ENCODE measurements at places on chromosomes 6 and 20.

DNA sequence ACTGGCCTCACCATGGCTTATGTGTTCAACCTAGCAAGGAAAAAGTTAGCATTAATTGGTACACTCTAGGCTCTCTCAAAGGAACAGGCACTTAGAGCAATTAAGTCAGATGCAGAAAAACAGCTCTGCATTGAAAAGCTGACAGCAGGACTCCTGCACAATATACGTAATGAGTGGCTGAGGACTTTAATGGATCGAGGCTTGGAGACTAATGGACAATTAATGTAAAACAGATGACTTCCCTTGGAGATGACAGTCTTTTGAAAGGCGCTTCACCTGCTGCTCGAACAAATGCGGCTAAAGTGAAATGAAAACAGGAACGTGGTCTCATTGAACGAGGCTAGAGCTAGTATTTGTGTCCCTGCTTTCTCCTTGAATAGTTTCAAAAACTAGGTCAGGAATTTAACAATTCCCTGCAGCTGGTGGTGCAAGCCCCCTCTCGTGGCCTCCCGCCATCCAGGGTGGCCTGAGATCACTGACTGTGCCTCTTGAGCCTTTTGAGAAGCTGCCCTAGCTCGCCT, 137.1 kb downstream of the ELOVL4 start:
- no peak for DNase-seq

DNA sequence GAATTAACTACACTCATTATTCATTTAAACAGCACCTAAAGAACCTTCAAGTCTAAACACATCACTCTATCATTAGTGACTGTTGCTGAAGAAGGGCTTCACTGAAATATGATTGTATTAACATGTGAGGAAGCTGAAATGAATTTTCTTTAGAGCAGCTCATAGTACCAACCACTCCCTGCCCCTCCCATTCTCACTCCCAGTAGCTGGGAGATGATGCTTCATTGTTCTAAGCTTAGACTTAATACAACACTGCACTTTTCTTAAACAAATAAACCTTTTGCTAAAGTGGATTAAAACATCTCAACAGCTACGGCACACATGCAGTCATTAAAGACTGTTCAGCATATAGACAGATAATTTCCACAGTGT, 63.1 kb downstream of the ATXN1 start:
- DNase-seq, result no peak

- DNase-seq, result no peak
Measured at GRCh38 chr20:41524980-41525613, 93.1 kb downstream of the CHD6 start.

GRCh38 chr6:452301-453067, 60.9 kb downstream of the IRF4 start:
- no peak for DNase-seq

DNA sequence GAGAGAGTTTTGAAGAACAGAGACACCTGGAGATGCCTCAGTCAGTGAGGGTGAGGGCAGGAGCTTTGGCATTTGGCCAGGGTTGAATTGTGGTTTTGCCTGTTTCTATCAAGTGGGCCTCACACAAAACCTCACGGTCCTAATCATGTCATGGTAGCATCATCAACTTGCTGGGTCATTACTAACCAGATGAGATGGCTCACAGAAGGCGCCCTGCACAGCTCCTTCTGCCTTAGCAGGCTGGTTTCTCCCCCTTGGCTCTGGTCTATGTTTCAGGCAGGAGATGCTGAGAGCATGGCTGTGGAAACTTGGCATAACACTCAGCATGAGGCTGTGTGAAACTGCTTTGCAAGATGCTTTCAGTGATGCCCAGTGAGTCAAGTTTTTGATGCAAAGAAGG, 99.3 kb downstream of the LRRC1 start:
- DNase-seq, result peak; percentile 29

DNA sequence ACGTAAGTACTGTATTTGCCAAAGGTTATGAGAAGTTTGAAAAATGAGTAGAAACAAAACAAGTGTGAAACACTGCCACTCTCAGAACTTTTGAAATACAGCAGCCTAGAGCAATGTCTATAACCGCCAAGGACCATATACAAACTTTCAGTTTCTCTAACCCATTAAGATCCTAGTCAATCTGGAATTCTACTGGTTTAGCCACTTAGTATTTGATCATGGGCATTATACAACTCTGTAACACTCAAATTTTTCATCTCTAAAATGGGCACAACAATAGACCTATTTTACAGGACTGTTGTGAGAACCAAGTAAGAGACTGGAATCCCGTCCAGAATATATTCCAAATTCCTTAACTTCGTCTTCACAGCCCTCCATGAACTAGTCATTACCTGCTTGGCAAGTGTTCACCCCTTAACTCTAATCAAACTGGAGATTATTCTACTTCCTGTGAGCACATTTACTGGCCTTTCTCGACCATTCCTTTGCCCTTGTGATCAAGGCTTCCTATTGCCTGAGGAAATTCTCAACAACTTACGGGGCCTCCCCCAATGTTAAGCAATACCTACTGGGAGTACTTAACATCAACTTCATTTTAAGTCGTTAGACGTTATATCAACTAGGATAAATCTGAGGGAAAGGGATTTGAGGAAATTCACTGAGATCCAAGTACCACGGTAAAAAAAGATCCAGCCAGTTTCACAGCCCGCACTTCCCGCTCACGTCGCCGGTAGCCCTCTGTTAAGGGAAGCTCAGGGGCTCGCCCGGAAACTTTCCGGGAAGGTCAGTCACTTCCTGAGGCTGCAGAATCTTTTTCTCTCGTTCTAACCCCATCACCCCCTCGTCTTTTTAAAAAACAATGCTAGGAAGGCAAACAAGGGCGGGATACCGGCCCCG, 1.1 kb downstream of the EIF2S2 start:
- DNase-seq, result no peak

DNA sequence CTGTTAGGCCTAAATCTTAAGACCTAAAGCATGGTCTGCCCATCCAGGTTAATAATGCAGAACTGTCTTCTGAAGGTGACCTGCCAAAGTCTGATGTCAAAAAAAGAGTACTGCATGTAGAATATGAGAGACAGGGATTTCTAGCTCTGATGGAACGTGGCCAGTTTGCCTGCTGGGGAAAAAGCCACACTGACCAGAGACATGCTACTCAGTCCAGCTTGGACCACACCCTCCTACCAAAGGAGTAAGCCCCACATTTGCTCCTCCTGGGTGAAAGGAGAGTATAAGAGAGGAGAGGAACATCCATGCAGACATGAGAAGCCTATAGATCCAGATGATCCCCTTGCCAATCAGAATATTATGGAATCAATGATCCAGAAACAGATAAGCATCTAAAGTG, 229.9 kb upstream of the RUNX2 start:
- no peak for DNase-seq

- DNase-seq, result no peak
Measured at GRCh38 chr6:137299681-137300080, 80.5 kb upstream of the IFNGR1 start.

DNA sequence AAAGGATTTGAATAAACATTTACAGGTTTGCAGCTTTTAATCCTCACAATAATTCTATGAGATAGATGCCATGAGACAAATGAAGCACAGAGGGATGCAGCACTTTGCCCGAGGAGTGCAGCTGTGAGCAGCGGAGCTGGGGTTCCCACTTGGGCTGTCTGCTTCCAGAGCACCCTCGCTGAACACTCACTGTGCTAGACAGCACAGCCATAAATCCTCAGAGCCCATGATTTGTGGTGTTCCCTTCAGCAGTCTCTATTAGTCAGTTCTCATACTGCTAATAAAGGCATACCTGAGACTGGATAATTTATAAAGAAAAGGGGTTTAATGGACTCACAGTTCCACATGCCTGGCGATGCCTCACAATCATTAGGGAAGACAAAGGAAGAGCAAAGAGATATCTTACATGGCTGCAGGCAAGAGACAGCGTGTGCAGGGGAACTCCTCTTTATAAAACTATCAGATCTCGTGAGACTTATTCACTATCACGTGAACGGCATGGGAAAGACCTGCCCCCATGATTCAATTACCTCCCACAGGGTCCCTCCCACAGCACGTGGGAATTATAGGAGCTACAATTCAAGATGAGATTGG, 25.3 kb upstream of the CTAGE9 start:
- no peak for DNase-seq

GRCh38 chr6:107628878-107629277, 139.0 kb downstream of the SOBP start:
- no peak for DNase-seq

DNA sequence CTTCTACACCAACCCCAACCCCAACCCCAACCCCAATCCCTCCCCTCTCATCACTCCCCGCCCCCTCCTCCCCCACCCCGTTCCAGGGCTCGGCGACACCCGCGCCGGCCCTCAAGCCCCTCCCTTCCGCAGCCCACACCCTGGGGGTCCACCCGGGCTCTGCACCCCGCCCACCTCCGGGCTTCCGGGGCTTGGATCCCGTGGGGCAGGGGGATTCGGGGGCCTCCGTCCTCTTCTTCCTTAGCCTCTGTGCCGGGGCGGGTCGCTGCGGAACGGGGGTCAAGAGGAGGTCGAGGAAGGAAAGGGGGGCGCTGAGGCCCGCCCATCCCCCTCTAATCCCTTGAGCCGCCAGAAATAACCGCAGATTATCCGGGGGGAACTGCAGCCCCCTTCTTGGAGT, 690 bp downstream of the TULP1 start:
- DNase-seq, result no peak

- DNase-seq, result no peak
Measured at GRCh38 chr6:15798533-15799255, 135.9 kb upstream of the DTNBP1 start.

- DNase-seq, result no peak
Measured at GRCh38 chr20:50098259-50098658, 14.7 kb downstream of the UBE2V1 start.

DNA sequence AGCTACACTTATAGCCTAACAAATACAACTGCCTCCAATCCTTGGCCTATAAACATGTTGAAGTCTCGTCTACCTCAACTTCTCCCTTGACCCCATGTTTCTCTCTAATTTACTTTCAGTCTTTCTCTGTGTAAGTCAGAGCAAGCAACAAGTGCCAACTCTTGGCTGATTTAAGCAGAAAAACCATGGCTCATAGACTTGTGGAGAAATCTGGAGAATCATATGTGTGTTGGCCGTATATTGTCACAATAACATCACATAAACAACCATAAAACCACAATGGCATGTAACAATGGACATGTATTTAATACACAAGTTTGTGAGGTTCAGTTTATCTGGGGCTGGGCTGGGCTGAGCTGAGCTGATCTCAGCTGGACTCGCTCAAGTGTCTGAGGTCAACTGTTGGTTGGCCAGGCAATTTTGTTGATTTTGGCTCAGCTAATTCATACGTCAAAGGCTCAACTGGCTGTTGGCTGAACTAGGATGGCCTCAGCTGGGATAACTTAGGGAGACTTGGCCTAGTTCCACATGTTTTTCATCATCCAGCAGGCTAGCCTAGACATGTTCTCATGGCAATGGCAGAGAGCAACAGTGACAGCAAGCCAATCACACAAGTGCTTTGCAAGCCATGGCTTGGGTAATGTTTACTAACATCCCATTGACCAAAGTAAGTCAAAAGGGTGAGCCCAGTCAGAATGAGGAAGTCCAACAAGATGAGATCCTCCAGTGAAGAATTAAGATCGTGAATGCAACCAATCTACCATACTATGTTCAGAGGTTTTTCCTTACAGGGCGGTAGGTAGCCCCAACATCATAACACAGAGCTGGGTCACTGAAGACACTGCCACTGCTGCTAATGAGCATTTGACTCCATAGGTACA, 12.9 kb upstream of the TBC1D22B start:
- DNase-seq, result peak; percentile 40

DNA sequence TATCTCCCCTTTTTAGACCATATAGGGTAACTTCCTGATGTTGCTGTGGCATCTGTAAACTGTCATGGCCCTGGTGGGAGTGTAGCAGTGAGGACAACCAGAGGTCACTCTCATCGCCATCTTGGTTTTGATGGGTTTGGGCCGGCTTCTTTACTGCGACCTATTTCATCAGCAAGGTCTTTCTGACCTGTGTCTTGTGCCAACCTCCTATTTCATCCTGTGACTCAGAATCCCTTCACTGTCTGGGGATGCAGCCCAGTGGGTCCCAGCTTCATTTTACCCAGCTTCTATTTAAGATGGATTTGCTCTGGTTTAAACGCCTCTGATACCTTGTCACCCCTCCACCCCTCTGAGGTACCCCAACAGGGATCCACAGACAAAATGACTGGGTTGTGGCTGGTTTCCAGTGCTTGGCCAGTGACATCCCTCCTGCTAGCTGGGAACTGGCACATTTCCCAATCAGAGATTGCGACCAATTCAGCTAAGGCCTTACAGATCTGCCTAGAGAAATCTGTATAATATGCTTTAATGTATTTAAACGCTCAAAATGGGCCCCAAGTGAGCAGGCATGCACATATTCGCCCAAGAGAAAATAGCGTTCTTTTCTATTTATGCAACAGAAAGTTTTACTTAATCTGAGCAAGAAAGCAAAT, 315.6 kb upstream of the QKI start:
- no peak for DNase-seq

GRCh38 chr6:63856271-63856670, 220.7 kb downstream of the PHF3 start:
- no peak for DNase-seq

DNA sequence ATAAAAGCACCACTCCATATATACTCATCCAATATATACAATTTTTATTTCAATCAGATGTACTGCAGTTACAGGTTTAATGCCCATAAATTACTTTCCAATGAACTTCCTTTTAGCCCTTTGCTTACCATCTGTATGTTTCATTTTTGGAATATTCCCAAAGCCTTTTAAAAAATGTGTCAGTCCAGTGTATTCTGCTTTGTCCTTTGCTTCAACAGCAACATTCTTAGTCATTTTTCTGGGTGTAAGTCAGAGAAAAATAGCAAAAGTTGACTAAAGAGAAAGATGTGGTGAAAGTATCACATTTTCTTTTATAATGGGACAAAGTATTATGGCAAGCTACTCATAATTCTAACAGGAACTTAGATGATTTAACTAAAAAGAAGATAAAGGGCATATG, 15.2 kb downstream of the DSE start:
- no peak for DNase-seq

DNA sequence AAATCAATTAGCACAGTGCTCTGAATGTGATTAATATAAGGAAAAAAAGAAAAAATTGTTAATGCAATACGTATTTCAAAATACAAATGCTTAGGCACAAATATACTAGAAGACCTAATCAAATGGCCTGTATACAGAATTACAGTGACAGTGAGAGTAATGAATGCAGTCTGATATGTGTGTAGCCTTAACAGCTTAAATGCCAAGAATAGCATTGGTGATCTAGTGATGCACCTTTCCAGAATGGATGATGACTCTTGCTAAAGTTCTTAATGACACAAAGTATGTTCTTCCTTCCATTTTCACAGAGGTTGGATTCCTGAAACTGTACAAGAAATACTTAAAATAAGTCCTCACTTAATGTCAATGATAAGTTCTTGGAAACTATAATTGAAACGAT, 131.0 kb downstream of the CDKAL1 start:
- no peak for DNase-seq

- no peak for DNase-seq
Measured at GRCh38 chr6:45896783-45897441, 118.7 kb downstream of the CLIC5 start.

GRCh38 chr6:112886415-112886814, 539.3 kb downstream of the RFPL4B start:
- no peak for DNase-seq

GRCh38 chr6:159533016-159533415, 160.0 kb downstream of the SOD2 start:
- no peak for DNase-seq
